ENCODE measurements at places on chromosomes 3 and 15. TPM values are rescaled to one million over a fixed set of nuclear protein-coding genes. Genes with fewer than 3 reads are reported as not detected.

DNA sequence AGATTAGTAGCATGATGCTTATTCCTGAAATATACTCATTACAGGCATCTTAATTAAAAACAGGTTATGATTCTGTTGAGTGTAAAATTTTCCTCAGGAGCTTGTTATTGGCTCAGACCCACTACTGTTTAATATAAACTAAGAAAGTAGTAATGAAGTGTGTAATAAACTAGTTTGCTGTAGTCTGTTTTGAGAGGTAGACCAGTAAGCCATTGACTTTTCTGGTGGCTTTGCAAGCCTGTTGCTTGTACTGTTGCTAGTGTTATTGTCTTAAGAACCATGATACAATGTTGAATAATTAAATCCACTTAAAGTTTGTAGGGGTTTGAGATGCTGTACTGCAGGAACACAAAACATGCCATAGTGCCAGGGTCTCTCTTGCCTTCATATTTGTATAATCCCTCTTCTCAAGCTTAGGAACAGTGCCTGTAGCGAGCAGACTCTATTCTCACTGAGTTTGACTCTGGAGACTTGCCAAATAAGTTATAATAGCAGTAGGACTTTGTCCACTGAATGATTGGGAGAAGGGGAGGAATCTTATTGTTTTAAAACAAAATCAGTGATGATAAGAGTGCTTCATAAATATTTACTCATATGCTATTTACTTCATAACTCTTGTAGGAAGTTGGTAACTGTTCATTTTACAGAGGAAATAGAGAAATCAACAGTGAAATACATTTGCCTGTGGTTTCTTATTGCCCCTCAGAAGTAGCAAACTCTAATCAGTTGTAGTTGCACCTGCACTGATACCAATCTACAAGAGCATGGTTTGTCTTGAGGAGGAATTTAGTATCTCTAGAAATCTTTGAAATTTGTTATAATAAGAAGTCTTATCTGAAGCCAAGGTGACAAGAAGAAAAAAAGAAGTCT lies 13.4 kb downstream of the TCF12 start:
- DNase-seq = no peak

DNA sequence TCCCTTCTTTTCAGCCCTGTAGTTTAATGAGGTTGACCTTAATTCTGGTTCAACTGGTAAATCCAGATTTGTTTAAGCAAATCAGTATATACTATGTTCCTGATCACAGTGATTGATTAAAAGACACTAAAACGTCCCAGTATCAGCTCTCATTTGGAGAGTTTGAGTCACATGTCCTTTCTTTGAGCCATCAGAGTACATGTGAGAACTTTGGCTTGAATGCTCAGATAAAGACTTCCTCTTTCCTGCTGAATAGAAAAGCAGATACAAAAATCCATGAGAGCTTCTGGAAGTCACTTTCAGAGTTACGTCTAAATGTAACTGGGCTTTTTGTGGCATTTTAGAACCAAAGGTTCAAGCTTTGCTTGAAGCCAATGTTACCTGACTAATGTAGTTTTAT lies 341.8 kb upstream of the SATB1 start:
- DNase-seq = no peak

- DNase-seq = no peak
Measured at GRCh38 chr15:62798536-62798935, 244.0 kb upstream of the TPM1 start.

DNA sequence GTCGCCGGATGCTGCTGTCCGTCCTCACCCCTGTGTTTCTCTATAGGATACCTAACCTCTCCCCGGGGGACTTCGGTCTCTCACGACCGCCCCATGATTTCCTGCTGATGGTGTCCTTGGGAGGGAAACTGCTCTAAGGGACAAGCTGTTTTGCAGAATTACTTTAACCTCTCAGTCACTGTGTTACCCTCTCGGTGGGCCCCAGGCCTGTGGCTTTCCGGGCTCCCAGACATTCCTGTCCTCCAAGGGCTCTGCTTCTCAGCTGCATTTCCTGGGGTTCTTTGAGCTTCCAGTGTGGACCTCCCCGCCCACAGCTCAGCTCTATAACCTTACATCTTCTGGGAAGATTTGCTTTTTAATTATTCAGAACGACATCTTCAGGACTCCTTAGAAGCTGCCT lies 40.9 kb downstream of the CHST2 start:
- no peak for DNase-seq

- DNase-seq = peak; percentile 47
Measured at GRCh38 chr3:86969500-86970189, 21.3 kb downstream of the VGLL3 start.

- no peak for DNase-seq
Measured at GRCh38 chr3:6362406-6362805, 498.5 kb upstream of the GRM7 start.

DNA sequence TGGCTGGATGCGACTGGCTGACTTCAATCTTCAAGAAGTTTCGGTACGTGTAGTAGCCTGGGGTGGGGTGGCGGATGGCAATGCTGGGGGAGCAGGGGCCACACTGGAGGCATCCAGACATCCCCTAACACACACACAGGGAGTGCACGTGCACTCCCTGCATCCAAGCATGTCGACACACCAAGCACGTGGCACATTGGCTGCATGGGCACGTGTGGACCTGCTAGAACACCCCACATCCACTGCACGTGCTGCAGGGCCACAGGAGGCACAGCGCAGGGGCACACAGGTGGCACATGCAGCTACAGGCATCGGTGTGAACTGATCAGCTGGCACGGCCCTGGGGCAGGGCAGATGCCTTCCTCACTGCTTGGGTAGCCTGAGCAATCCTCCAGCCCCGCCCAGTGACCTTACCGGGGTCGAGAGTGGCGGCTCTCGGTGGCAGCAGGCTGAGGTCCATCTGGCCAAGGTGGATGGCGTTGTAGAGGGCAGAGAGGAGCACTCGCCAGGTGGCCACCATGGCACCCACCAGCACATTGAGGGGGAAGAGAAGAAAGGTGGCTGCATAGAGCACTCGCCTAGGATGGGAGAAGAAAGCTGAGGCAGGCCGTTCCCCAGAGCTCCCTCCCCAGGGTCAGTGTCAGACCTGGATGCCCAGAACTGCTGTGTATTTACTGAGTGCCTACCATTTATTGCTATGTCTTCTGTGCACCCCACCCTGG lies 7.5 kb downstream of the ISLR start:
- DNase-seq = peak; percentile 41

DNA sequence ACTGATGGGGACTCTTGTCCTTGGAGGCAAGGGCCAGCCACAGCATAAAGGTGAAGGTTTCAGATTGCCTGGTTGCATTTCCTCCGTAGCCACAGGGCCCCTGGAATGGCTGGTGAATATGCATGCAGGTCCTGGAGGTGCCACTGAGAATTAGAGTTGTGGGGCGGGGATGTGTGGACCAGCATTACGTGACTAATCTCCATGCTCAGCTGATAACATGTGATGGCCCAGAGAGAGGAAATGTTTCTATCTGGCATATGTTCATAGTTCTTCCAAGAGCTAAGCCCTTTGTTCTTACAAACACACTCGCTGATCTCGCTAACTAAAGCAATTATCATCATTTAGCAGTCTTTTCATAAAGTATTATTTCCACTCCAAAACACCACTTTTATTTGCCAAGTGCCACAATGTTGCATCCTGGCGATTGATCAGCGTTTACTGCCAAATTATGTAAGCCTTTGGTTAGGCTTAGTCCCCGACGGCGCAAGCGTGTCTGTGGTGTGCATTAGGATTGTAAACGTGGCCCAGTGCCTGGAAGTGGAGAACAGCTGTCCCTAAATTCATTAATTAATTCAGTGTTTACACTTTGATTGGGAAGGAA lies 55.9 kb downstream of the CGNL1 start:
- DNase-seq = no peak

GRCh38 chr3:113698956-113699355 lies 2.5 kb upstream of the USF3 start:
- peak; percentile 35 for DNase-seq

DNA sequence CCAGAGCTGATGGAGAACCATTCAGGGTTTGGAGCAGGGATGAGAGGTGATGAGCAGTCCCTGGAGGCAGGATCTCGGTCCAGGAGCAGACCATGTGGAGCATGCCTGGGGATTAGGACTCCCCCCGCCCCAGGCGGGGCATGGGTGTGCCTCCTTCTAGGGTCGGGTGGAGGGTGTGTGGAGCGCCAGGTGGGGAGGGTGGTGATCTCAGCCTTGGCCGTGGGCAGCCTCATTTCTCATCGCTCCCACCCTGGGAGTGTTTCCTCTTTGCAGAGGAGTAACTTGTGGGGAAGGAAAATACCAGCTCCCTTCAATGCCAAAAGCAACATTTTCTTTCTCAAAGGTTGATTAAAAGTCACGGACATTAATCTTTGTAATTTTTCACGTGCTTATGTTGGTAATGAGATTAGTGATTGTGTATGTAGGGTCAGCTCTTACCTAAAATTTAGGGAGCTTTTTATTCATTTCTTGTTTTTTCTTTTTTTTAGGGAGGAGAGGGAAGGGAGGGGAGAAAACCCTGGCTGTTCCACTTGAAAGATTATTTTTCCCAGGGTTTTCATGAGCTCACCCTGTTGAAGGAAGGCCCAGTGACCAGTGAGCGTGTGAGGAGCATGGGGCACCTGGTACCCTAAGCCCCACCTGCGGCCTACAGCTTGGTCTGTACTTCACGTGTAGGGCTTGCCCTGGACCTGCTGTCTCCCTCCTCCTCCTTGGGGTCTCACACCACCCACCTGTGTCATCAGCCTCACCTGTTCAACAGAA lies 11.0 kb downstream of the FBLN2 start:
- no peak for DNase-seq

- DNase-seq = no peak
Measured at GRCh38 chr3:170442947-170443346, 24.3 kb downstream of the CLDN11 start.

DNA sequence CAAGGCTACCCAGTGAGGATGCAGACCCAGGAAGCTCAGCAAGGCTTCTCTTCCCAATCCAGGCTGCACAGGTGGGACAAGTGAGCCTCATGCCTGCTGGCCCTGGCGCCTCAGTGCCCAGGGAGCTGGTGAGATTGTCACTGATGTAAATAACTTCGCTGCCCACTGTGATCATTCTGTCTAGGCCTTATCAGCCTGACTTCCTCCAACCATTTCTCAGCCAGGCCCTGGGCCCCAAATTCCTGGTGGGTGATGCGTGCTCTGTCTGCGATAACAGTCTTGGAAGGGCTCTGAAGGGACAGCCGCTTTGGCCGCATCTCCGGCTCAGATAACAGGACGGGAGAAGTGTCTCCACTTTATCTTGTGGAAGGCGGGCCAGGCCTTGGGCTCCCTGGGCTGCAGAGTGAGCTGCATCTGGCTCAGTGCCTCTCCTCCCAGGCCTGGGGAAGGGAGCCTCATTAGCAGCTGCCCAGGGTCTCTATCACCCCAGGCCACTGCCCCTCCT lies 2.2 kb upstream of the FBLN2 start:
- DNase-seq = no peak

- no peak for DNase-seq
Measured at GRCh38 chr3:150597646-150598045, 5.5 kb upstream of the SELENOT start.

GRCh38 chr15:65812916-65813315 lies 20.8 kb upstream of the DENND4A start:
- no peak for DNase-seq

The NEK11 gene
- 10.8 TPM for total RNA-seq

The ZNF609 gene
- 63.6 TPM for total RNA-seq

The TIPARP gene
- total RNA-seq = 46.1 TPM

The ANKRD34C gene
- total RNA-seq = not detected

The TCAIM gene
- total RNA-seq = 20.8 TPM

The IGF2BP2 gene
- 16.6 TPM for total RNA-seq

The GABRR3 gene
- not detected for total RNA-seq

The LIPC gene
- 0.74 TPM for total RNA-seq

The RNF111 gene
- total RNA-seq = 36.6 TPM

The CLDN18 gene
- 0.11 TPM for total RNA-seq

The EAF2 gene
- 2.7 TPM for total RNA-seq

The BCHE gene
- 0.35 TPM for total RNA-seq

The HCLS1 gene
- total RNA-seq = 13.3 TPM

The DLG1 gene
- total RNA-seq = 69.9 TPM

The PRKCD gene
- 19.7 TPM for total RNA-seq

Data from ovary (tissue), 10 donors.